ENCODE measurements at places on chromosomes 4 and X.
A peak's percentile ranks its signal among the peaks of the same experiment; 100 is the strongest.

GRCh38 chrX:80550722-80551121 lies 130.5 kb downstream of the TENT5D start:
- no peak for DNase-seq

- no peak for DNase-seq
Measured at GRCh38 chr4:138236037-138236436, 6.1 kb downstream of the SLC7A11 start.

DNA sequence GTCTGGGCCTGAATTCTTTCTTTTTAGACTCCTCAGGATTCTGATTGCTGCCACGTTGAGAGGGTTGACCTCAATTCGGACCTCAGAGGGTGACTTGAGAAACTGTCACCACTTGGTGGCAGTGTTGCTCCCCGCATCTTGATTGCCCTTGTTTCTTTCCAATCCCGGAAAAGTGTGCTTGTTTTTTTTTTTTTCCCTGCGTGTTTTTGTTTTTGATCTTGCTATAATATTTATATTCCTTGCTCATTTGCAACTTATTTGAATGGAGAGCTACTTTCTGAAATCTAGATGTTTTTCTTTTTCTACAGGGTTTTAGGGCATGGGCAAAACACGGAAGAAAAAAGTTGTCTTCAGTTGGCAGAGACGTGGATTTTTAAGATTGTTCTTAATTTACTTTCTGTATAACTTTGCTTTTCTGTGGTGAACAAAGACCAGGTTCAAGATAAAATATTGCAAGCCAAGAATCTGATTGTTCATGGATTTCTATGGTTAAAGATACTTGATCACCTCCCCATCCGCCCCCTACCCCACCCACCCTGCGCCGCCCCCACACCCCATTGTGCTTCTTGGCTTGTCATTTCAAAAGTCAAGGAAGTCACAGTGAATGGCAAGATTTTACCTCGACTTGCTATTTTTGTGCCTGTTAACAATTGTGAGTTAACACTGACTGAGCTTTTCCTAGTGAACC lies 102.0 kb downstream of the PTTG2 start:
- DNase-seq = peak; percentile 56

GRCh38 chr4:84750260-84750959 lies 167.5 kb downstream of the CDS1 start:
- no peak for DNase-seq

DNA sequence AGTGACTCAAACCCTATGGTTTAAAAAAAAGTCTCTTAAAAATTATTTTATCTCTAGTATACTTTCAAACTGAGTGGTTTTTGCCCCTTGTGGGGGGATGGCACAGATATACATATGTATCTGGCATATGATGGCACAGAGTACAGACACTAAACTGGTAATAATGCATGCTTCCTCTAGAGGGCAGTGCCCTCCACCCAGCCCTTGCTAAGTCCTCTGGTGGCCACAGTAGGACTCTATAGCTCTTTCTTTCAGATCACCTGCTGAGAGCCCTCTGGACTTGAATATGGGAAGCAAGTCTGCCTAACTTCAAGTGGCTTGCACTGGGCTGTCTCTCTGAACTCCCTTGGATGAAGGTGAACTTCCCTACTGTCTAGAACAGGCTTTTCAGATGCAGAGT lies 66.3 kb downstream of the TSPAN7 start:
- DNase-seq = peak; percentile 1

DNA sequence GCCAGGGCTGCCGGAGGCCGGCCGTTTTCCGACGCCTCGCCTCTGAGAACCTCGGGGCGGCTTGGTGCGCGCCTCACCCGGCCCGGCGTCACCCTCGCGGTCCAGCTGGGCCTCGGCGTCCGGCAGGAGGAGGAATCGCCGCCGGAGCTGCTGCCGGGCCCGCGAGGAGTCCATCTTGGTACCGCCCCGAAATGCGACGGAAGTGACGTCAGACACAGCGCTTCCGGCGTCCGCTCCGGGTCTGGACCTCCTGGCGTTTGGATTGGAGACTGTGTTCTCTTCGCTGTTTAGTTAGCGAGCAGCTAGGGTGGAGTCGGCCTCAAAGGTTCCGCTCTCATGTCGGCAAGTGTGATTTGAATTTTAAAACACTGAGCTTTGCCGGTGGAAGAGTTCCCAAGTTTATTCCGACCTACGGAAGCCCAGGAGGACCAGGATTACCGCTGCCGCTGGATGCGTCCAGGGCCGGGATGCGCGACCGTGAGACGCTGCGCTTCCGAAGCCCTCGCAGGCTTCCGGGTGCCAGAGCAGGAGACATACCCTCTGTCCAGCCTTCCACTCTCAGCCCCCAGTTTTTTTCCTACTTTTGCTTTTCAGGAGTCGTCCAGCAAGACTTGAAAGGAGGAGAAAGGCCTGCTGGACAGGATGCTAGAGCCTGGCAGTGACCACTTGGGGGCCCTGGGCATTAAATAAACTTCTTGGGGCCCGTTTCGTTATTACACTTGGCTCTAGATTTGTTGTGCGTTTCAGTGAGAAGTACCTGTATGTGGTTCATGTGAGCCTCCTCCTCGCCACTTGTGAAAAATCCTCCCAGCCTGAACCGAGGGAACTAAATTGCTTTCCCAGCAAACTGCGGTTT lies at the start of gene TMEM128:
Gene TMEM128 (minus strand): TSS at position 195 of the 856 bp plus-strand sequence. CDS start 21 bp downstream, at position 174.
- peak; percentile 86 for DNase-seq

DNA sequence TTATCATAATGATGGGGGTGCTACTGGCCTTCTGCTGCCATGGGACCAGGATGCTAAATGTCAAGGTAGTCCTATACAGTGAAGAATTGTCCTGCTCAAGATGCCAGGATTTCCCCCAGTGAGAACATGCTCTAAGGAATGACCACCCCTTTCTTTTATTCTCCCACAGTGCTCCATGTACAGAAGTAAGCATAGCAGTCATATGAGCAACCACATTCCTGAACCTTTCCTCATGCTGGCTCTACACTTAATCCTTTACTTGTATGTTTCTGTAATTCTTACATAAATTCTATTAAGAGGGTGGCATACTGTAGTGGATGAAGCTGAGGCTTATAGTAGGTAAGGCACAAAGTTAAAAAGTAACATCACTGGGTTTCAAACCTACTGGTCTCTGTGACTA lies 20.2 kb downstream of the CYP2U1 start:
- no peak for DNase-seq

- no peak for DNase-seq
Measured at GRCh38 chr4:44544158-44544557, 95.5 kb upstream of the KCTD8 start.

DNA sequence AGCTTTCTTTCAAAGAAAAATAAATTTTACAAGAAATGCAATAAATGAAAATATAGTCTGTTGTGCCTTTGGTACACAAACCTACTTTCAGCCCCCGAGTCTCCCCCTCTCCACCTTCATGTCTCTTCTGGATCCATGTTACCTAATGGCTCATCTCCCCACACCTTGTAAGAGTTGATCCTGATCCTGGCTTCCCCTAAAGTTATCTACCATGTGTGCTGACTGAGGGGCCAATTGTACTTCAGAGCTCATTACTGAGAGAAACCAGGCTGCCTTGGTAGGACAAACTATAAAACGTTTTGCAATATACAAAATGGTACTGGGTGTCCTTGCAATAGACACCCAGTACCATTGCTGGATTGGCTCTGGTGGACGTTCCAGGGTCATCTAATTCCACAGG lies 11.8 kb downstream of the PALLD start:
- DNase-seq = no peak

- no peak for DNase-seq
Measured at GRCh38 chr4:161931089-161931488, 232.7 kb downstream of the FSTL5 start.

DNA sequence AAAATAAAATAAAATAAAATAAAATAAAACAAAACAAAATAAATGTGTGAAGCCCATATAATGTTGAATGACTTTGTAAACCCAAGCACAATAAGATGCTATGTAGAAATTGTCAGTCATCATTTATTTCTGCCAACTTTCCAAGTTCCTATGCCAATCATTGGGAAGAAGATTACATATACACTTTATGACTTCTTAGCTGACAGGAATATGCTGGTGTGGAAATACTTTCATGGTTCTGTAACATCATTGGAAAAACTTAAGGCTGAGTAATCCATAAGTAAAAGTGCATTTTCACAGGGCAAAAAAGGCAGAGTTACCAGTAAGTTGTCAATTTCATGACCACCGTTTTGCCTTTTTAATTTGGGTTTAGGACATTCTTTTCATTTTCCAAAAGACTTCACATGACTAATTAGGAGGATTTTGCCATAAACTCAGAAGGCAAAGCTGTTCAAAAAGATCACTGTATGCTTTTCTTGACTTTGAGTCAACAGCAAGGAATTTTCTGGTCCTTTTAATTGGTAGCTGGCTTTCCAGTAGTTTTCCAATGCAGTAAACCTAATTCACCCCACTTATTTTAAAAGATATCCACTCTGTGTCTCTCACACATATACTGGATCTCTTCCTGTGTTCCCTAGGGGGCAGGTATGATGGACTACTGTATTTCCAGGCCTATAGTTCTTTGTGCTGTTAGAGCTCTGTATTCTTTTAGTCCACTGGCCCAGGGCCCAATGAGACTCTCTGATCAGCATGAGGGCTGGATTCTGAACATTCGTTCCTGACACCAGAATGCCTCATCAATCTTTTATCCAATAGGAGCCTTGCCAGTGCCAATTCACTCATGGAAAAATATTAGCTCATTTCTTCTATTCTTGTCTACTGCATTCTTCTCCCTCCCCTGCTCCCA lies 26.2 kb upstream of the SCRG1 start:
- DNase-seq = no peak

- DNase-seq = no peak
Measured at GRCh38 chr4:85452058-85452731, 22.8 kb upstream of the ARHGAP24 start.

DNA sequence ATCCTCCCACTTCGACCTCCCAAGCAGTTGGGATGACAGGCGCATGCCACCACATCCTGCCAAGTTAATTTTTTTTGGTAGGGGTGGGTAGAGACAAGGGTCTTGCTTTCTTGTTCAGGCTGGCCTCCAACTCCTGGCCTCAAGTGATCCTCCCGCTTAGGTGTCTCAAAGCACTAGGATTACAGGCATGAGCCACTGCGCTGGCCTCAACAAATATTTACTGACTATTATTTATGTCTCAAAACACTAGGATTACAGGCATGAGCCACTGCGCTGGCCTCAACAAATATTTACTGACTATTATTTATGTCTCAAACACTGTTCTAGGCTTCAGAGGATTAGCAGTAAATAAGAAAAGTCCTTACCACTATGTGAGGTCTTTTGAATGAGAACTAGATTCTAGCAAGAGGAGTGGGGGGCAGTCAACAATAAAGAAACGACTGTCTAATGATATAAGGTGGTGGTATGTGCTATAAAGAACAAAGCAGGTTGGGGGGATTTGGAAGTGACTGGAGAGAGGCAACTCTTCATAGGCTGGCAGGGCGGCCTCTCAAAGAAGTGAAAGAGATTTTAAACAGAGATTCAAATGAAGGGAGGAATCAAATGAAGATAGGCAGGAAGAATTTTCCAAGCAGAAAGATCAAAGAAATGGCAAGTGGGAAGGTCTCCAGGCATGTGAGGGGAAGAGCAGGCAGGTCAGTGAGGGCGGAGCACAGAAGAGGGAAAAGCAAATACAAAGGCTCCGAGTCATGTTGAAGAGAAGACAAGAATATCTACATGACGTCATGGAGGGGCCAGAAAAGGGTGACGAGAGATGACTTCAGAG lies 12.7 kb upstream of the ACSL1 start:
- DNase-seq = no peak

GRCh38 chr4:1402516-1403091 lies 3.6 kb downstream of the NKX1-1 start:
- no peak for DNase-seq

DNA sequence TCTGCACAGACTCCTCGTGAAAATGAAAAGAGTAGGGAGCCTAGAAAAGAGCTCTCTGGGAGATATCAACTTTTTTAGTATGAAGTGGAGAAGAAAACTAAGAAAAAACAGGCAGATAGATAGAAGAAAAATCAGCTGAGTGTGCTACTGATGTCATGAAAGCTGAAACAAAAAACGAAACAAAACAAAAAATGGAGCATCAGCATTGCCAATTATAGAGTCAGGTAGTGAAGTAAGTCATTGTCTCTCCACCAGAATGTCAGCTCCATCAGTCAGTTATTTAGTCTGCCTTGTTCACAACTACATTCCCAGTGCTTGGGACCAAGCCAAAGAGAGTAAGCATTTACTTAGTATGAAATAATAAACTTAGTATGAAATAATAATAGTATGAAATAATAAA lies 595.1 kb downstream of the STPG2 start:
- DNase-seq = no peak

DNA sequence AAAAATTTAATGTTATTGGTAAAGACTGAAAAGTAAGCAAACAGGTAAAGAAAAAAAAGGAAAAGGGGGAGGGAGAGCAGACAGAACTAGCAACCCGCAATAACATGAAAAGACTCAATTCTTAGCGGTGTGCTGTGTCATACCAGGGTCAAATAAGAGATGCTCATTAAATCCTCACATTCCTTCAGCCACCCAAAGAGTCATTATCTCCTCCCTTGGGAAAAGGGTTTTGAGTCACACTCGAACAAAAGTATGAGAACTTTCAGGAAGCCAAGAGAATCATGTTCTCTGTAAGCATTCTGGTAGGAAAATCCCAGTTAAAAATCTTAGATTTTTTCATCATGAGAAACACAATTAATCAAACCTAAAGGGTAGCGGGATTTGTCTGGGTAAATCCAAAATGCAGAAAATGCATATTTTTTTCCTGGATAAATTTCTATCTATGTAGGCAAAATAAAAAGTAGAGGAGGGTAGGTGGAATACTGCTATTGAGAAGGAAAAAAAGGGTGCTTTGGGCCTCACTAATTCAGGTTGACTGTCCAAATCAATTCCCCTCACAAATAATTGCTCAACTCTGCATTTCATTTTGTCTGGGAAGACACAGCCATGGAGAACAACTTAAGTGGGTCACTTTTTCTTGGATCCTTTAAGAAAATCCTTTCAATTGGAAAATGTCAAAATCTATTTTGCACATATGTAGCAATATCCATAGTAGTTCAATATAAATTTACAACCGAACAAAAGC lies 23.2 kb downstream of the TNIP3 start:
- no peak for DNase-seq

DNA sequence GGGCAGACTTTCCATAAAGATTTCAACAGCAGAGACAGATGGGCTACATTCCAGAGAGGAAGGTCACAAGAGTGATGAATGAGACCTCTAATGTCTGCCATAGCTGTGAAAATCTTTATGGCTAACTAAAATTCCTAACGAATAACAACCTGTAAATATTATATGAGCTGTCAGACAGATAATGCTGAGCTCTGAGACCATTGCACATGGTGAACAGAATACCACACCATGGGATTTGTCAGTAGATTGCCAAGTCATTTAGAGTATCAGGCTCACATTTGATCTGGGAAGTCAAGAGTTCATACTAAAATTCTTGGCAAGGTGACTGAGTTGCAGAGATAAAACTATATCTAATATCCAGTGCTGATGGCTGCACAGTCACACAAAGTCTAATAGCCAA lies 259.2 kb upstream of the FTHL17 start:
- no peak for DNase-seq

GRCh38 chr4:11232015-11232414 lies 196.7 kb downstream of the HS3ST1 start:
- no peak for DNase-seq

DNA sequence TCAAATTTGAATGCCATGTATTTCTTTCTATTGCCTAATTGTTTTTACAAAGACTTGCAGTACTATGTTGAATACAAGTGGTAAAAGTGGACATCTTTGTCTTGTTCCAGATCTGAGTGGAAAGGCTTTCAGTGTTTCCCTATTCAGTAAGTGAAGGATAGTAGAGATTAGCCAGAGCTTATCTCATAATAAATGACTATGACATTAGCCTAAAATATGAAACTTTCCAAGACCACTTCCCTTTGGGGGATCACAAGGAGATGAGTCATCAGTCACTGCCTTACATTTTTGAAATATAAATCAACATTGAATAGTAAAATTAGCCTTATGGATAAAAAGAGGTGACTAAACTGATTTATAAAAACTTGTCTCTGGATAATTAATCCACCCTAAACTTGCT lies 554.1 kb upstream of the MAGEB2 start:
- no peak for DNase-seq
